ENCODE measurements at places on chromosomes 4 and X.

GRCh38 chr4:17085416-17085815 is 187.0 kb upstream of the LDB2 start:
- no peak for DNase-seq

DNA sequence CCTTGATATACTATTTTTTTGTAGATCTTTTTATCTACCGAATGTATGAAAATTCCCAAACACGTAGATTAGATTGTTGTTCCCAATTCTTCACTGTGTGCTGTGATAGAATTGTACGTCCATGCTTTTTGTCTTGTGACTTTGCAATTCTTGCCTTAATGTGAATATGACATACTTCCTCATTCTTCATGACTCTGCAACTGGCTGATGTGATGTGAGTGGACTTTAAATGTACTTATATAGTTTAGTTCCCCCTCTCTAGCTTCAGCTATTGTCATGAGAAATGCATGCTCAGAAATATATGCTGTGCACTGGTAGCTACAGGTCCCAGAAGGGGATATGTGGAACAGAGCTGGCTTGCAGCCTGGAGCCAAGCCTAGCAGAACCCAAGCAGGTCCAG is 89.4 kb downstream of the FTHL17 start:
- DNase-seq: no peak

- DNase-seq: no peak
These were observed 175.2 kb upstream of the TET2 start for GRCh38 chr4:104971462-104971861.

DNA sequence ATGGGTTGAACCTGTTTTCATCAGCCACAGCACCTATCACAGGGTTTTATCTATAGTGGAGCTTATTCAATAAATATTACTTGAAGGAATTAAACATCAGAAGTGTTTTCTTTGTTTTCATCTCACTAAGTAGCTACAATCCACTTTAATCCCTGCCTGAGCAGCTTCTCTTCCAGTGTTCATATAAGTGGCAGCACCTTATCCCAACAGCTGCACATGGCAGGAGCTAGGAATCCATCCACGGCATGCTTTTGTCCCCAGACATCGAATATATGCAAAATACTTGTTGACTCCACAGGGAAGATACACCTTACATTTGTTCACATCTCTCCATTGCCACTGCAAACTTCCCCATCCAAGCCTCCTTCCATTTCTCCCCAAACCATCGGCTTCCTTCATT is 549.8 kb upstream of the FAM241A start:
- no peak for DNase-seq

DNA sequence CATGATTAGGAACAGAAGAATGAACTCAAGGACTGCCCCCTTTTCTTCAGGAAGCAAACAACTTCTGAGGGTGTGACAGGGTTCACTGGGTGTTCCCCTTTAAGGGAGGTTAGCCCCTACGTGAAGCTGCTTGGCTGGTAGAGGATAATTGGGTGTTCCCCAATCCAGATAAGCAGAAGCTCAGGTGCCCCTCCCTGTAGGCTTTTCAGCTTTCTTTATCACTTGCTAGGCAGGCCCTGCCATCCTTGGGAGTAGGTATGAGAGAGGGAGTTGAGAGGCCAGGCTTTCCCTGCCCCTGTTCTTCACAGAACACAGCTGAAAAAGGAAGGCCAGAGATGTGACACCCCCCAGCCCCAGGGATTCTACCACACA is 44.2 kb downstream of the RTL9 start:
- no peak for DNase-seq

GRCh38 chrX:136250191-136251040 is 784 bp downstream of the MAP7D3 start:
- no peak for DNase-seq

- no peak for DNase-seq
These were observed 157.4 kb upstream of the PDE5A start for GRCh38 chr4:119785963-119786362.

DNA sequence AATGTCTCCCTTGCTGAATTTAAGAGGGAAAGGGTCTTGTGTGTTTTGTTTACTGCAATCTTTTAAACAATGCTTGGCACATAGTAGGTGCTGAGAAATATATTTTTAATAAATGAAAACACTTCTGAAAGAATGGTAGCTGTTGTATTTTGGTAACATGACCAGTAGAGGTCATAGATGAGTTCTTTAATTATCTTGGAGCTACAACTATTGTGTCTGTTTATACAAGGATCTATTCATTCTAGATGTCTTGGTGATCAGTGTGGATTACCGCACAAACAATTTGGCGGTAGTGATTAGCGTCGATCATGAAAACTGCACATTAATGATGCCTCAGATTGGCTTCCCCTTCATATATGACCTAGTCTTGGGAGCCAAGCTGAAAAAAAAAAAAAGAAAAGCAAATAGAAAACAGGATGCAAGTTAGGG is 21.4 kb upstream of the SCRG1 start:
- no peak for DNase-seq

GRCh38 chr4:5389756-5390310 is 318.5 kb downstream of the EVC2 start:
- DNase-seq: no peak

DNA sequence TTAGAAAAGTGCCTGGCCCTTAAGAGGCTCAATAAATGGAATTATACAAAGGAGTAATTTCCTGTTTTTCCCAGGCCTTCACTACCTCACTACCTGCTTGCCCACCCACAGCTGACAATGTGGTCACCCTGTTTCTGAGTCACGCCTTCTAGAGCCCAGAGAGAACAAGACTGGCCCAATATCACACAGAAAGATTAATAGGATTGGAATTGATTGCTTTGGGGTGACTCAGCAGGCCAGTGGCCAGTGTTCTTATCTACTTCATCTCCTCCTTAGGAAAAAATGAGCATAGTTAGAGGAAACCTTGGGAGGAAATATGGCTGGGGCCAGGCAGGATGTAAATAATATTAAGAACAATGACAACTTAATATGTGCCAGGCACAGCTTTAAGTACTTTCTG is 4.5 kb upstream of the FGF16 start:
- DNase-seq: no peak

DNA sequence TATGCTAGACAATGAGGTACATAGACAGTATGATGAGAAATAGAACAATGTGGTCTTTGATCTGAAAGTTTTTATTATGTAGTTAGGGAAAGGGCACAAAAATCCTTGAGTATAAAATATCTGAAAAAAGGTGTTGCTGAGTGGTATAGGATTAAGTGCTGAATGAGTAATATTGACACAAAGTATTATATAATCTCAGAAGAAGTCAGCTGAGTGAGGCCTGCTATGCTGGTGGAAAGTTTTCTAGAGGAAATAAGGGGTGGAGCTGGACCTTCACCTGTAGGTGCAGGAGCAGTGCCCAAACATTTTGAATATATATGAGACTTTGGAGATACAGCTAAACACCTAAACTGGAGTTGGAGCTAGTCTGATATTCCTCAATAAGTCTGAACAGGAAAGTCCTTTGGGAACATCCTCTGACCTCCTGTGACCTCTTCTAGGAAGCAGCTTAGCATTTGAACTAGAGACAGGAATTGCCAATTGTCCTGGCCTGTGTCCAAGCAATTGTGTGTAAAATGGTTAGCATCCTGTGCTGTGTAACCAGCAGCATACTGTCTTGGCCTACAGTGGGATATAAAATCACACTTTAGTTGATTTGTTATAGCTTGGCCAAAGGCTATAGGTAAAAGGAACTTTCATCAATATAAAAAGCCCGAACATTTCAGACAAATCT is 285.3 kb downstream of the ANKRD50 start:
- no peak for DNase-seq

DNA sequence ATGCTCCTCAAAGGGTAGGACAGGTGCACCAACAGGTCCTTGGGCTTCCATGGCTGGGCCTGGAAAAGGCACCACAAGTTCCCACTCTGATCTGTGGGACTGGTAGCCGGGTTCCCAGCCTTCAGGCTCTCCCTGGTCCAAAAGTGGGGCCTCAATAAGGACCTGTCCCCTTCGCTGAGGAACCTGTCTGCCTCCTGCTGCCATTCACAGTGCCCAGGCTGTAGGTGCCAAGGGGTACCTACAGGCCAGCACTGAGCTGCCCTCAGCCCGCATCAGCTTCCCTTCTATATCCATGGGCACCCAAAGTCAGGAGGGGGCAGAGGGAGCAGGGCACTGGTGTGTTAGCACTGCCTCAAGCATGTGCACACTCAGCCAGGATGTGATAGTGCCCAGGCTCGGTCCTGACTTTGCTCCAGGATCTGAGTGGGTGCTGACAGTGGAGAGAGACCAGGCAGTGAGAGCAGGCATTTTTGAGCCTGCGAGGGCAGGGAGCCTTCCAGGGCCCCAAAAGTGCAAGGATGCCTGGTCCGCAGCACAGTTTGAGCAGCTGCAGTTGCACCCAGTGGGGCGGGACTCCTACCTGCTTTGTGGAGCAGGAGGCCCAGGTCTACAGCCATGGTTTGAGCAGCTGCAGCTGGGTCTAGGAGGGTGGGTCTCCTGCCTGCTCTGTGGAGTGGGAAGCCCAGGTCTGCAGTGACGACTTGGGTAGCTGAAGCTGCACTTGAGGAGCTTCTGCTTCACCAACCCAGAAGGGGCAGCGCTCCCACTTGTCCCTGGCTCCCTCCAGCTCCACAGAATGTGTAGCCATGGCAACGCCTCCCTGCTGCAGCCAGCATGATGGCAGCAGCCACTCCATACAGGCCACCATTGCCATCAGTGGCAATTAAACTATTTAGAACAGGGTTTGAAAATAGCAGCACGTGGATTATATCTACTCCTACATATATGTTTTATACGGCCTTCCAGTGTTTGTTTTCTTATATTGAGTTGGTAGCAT is 376.4 kb downstream of the KCTD8 start:
- no peak for DNase-seq

DNA sequence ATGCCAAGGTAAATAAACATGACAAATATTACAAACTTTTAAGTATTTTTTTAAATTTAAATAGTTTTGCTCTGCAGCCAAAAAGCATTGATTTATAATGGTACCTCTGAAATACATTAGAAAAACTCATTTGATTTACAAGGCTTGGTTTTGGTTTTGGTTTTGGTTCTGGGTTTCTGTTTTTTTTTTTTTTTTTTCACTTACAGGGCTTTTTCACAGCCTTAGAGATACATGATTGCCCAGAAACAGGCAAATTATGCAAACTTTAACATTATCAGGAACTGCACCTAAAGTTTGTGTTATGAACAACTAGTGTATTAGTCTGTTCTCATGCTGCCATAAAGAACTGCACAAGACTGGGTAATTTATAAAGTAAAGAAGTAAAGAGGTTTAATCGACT is 196.4 kb upstream of the DDX53 start:
- DNase-seq: no peak

GRCh38 chr4:52843351-52843750 is 18.8 kb upstream of the RASL11B start:
- DNase-seq: no peak

- no peak for DNase-seq
These were observed 1.9 kb upstream of the VEGFC start for GRCh38 chr4:176794651-176795050.

- DNase-seq: no peak
These were observed 190.6 kb upstream of the LNX1 start for GRCh38 chr4:53781629-53782457.

DNA sequence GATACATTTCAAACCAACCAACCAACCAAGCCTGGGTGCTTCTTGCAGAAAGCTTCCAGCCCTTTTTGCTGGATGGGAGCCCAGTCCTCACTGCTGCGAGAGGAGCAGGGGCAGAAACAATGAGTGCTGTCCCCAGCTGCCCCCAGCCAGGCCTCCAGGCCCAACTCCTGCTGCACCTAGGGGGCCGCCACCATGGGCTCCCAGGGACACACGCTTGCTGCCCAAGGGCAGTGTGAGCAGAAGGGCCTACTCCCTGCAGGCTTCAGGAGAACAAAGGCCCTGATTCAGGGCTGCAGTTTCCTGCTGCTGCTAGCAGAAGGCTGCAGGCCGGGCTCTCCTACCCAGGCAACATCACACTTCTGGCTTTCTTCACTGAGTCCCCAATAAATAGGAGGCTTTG is 37.7 kb upstream of the ENPP6 start:
- no peak for DNase-seq

DNA sequence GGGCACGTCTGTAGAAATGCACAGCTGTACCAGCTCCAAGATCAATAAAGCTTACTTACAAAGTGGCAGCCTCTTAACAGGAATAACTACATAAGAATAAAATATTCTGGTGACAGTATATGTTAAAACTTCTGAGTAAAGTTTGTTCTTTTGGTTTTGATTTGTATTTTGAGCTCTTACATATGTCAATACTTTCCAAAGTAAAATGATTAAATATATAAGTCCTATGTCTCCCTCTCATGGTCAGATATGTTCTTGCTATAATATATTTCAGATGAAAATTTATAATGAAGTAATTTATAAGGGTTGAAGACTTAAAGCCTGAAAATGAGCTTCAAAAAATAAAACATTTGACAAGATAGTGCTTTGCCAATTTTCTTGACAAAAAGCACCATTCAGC is 254.4 kb downstream of the NPFFR2 start:
- no peak for DNase-seq

GRCh38 chrX:274904-275475 is 6.2 kb upstream of the PLCXD1 start:
- DNase-seq: no peak

DNA sequence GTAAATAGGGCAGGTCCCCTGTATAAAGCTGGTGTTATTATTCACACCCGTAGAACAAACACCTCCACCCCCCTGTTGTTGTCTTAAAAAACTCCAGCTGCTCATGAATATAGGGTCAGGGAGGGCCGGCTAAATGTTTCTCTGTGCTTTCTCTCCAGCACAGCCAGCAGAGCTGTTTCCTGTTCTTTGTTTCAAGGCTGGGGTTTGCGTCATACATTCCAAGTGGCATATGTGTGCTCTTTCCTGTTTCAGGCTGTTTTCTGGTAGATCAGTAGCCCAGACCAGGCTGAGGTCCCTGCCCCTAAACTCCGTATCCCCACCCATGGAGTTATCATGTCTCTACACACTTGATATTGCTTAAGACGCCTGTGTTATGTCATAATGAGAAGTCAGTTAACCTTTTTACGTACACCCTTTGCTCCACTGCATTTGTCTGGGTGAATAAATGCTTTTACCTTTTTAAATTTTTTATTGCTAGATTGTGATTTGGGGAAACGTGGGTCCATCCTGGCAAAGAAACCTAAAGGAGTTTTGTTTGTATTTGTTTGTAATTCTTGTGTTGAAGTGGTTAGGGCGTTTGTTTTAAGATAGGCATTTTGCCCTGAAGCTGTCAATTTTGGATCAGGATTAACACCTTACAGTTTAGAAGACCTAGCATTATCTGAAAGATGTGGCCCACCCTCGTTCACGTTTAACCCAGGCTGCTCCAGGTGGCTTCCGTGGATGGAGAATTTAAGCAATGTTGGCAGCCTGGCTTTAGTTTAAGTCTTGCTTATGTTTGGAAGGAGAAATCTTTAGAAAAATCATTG is 3.3 kb downstream of the KLF3 start:
- DNase-seq: no peak

Measured in GM19239 (cell line).